ENCODE measurements at places on chromosomes 2 and 18.

DNA sequence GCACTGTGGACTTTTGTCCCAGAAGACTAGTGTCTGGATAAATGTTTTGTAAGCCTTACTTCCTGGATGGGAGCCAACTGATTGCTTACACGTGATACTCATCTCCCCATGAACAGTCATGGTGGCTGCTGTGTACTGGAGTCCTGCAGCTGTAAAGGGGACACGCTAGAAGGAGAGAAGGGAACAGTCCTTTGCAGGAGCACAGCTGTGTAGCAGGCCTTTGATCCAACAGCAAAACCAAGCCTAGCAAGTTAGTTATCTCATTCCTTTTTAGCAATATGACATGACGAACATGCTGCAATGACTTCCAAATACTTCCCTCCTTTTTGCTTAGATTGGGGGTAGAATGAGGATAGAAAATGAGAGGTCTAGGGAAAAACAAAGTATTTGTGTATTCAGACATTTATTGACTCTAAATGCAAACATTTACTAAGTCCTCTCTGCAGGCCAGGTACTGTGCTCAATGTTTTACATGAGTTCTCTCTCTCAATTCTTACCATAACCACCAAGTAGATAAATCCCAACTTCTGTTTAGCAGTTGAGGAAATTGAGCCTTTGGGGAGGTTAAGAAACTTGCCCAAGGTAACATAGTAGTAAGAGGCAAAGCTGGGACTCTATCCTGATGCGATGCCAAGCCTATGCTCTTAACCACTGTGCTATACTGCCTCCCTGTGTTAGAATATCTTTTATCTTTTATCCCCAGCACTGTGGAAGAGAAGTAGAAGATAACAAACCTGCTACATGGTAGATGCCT is 55.4 kb upstream of the CD28 start:
- DNase-seq: peak; percentile 69

DNA sequence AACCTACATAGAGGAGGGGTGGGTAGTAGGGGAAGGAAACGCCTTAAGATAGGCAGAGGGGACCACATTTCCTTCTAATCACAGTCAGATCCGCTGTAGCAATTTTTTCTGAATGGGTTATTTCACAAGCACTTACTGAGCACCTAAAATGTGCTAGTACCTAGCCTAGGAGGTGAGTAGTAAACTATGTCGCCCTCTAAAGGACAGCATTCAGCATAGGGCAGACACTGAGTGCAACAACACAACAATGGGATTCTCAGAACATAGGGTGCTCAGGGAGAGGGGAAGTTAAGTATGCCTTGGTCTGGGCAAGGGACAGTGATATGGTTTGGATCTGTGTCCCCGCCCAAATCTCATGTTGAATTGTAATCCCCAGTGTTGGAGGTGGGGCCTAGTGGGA is 166.1 kb upstream of the RAB6C start:
- DNase-seq: no peak

DNA sequence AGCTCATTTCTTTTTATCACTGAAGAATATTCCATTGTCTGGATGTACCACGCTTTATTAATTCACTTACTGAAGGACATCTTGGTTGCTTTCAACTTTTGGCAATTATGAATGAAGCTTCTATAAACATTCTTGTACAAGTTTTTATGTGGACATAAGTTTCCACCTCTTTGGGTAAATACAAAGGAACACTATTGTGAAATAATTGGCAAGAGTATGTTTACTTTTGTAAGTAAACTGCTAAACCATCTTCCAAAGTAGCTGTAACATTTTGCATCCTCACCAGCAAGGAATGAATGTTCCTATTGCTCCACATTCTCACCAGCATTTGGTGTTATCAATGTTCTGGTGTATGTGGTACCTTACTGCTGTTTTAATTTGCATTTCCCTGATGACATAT is 15.8 kb upstream of the VWC2L start:
- no peak for DNase-seq

DNA sequence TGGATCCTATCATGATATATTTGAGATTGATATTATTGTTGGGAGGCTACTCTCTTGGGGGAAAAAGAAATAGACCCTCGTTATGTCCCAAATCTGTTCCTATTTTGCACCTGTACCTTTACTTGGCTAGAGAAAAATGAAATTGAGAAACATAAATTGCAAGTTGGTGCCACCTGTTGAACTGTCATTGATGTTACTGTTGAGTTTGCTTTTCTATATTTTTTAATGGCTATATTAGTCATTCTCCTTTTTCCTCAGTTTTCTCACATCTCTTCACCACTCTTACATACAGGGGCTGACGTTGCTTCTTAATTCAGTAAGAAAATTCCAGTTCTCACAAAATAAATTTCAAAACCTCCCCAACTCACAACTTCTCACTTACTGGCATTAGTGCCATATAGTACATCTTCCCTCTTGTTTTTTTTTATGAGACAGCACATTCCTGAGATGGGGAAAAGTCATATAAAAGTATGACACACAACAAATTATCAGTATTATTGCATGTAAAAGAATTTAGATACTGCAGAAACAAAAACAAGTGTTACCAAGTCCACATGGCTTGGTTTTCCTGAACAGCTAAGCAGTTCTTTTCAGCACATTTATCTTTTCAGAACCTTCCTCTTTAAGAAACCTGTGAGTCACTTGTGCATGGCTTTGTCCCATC is 348.3 kb upstream of the DSEL start:
- no peak for DNase-seq

GRCh38 chr18:74803769-74804168 is 206.1 kb downstream of the ZNF407 start:
- DNase-seq: no peak

Data from transverse colon (tissue), 4 donors.